ENCODE measurements at places on chromosomes 4 and X. TPM values are rescaled to one million over a fixed set of nuclear protein-coding genes. Genes with fewer than 3 reads are reported as not detected.
A peak's percentile ranks its signal among the peaks of the same experiment; 100 is the strongest.

DNA sequence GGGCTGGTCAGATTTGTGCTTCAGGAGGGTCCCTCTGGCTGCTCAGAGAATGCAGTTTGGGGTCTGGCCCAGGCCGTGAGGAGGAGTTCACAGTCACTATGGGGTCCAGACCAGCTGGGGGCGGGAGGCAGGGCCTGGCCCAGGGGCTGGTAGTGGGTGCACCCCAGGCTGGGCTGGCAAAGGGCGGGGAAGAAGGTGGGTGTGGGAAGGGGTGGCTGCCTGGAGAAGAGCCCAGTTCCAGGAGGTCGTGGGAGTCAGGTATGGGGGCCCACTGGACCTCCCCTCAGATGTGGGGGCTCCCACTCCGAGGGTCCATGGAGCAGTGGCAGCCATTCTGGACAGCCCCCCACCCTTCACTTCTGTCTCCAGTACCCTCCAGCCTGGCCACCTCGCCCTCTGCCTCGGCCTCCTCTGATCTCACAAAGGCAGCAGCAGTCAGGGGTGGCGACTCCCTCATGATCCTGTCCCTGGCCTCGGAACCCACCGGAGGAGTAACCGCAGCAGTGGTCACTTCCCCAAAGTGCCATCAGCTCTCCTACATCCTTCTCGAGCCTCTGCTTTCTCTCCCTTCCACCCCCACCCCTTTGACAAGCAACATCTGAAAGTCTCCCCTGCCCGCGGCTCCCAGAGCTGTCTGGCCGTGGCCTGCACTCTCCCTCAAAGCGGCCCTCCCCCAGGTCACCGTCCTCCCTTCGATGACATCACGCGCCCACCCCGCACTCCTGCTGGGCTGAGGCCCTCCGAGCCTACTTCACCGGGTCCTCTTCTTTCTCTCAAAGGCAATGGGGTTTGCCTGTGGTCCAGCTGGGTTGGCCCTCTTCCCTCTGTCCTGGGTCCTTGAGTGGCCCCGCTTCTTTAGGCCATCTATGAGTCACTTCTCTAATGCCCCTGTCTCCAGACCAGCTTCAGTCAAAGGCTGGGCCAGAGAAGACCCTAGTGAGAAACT lies 1.7 kb upstream of the SLC6A8 start:
- no peaks in the 10 kb centered on the region for H3K27me3 ChIP-seq
- peak; percentile 75 for DNase-seq
- no peak overlapping the region for H3K27ac ChIP-seq
- H3K4me3 ChIP-seq: no peak overlapping the region
- H3K4me1 ChIP-seq: no peaks in the 10 kb centered on the region
- no peaks in the 10 kb centered on the region for H3K36me3 ChIP-seq

The MID1 gene
- polyA plus RNA-seq: 5.3 TPM

The STPG2 gene
- polyA plus RNA-seq: 0.43 TPM

The SLIT2 gene
- 9.2 TPM for polyA plus RNA-seq

GRCh38 chr4:187283201-187283955 lies 559.7 kb upstream of the FAT1 start:
- H3K4me1 ChIP-seq: no peaks in the 10 kb centered on the region
- H3K36me3 ChIP-seq: no peaks in the 10 kb centered on the region
- H3K4me3 ChIP-seq: no peak overlapping the region
- no peak overlapping the region for H3K27ac ChIP-seq
- DNase-seq: no peak
- no peaks in the 10 kb centered on the region for H3K27me3 ChIP-seq

DNA sequence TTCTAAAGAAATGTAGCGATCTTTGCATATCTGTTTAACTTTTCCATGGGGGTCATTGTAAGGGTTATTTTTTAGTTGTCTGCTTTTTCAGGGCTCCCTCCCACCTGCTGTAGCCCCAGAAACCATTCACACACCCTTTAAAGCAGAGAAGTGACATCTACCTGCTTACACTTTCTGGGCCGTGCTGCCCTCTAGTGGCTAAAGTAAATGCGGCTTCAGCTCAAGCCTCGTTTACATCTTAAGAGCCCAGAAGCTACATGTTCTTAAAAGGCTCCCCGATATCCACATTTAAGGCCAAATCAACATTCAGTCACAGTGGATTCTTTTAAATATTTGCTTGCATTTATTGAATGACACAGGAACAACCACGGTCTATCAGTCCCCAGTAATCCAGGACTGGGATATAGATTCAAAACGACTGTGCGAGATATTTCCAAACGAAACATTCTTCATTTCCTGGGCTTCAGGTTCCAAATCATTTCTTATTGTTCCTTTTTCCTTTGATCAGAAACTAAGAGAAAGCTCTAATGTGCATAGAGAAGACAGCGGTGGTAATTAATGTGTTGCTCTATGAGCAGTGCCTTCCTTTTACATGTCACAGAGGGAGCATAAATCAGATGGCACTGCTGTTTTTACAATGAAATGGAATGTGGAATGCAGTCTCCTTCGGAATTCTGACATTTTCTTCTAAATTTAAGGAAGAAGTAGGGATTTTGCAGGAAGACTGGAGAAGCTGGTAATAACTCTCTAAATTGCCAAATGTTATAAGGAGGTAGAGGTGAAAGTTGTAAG lies 119.9 kb downstream of the RASGEF1B start:
- no peak overlapping the region for H3K4me3 ChIP-seq
- no peaks in the 10 kb centered on the region for H3K27me3 ChIP-seq
- H3K4me1 ChIP-seq: no peaks in the 10 kb centered on the region
- DNase-seq: peak; percentile 87

- no peak overlapping the region for H3K27ac ChIP-seq
- DNase-seq: peak; percentile 46
- no peaks in the 10 kb centered on the region for H3K4me1 ChIP-seq
- H3K4me3 ChIP-seq: peak overlapping the region; percentile 20
Observed at GRCh38 chrX:46573892-46574773, 568 bp downstream of the CHST7 start.

GRCh38 chrX:23782863-23783588 lies at the start of gene SAT1:
Gene SAT1, plus strand, starts transcription at chrX:23783173. Its CDS starts 179 bp downstream, at chrX:23783352.
- DNase-seq: peak; percentile 94
- no peaks in the 10 kb centered on the region for H3K36me3 ChIP-seq
- peak within 1 kb of the TSS; percentile 91 for H3K27ac ChIP-seq
- H3K4me3 ChIP-seq: peak within 1 kb of the TSS; percentile 93
- no peaks in the 10 kb centered on the region for H3K4me1 ChIP-seq
- H3K27me3 ChIP-seq: no peaks in the 10 kb centered on the region

The ABCE1 gene
- polyA plus RNA-seq: 14.8 TPM

DNA sequence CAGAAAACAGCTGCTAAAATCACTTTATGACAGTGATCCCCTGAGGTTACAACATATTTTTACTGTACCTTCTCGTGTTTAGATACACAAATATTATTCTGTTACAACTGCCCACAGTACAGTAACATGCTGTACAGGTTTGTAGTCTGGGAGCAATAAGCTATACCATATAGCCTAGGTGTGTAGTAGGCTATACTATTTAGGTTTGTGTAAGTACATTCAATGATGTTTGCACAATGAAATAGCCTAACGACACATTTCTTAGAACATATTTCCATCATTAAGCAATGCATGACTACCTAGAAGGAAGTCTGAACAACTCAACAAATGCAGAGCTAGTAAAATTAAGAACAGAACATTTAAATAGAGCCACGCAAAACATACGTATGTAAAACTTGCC lies 112.7 kb downstream of the ZAR1 start:
- no peak overlapping the region for H3K4me3 ChIP-seq
- no peak overlapping the region for H3K27ac ChIP-seq
- no peaks in the 10 kb centered on the region for H3K27me3 ChIP-seq
- H3K4me1 ChIP-seq: peaks cover 3% of the 10 kb centered on the region
- no peaks in the 10 kb centered on the region for H3K36me3 ChIP-seq

The GRIA3 gene
- 5.8 TPM for polyA plus RNA-seq
